ENCODE measurements at places on chromosomes 3 and 15.

- DNase-seq = no peak
Measured at GRCh38 chr3:54928046-54928770, at the start of gene LRTM1. LRTM1 (minus strand) TSS chr3:54928059; CDS start chr3:54927911, 148 bp downstream.

DNA sequence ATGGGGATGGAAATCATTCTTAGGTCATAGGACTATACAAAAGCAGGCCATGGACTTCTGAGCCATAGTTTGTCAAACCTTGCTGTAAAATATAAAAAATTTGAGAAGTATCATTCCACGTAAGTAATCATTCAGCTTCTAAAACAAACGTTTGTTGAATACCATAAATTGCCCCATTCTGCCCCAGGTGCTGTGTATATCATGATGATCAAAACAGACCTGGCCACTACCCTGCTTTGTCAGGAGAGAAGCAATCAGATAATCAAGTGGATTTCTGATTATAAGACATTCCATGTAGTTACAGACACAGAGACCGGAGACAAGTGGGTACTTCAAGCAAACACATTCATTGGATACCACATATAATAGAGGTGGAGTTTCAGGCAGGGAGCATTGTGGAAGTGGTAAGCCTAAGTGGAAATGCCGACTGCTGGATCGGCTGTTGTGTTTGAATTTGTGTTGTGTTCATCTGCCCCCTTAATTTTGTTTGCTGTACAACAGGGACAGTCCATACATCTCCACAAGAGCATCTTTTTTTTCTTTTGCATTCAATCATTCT lies 61.7 kb downstream of the TGFBR2 start:
- no peak for DNase-seq

- no peak for DNase-seq
Measured at GRCh38 chr3:123750209-123750608, 133.9 kb downstream of the MYLK start.

DNA sequence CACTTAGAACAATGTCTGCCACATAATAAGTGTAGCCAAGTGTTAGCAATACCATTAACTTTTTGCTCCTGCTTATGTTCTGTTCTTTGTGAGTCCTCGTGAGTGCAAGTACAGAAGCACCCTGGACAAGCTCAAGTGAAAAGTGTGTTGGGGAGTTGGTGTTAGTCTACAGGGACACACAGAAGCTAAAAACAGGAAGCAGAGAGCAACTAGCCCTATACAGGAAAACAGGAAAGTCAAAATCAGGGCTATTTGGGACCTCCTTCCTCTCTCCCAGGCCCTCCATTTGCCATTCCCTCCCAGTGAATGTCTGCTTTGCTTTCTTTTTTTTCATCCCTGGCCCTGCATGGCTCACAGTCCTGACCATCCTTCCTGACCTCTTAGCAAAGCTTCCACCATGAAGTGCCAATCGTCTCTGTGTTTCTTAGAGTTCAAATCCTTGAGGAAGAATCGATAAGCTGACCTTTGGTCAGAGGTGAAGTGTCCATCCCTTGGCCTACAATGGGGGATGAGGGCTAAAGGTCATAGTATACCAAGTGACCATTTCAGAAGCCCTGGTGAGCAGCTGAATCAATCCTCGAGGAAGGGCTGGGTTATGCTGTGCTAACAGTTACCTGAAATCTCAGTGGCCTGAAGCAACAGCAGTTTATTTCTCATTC lies 328.2 kb downstream of the SHQ1 start:
- DNase-seq = no peak

DNA sequence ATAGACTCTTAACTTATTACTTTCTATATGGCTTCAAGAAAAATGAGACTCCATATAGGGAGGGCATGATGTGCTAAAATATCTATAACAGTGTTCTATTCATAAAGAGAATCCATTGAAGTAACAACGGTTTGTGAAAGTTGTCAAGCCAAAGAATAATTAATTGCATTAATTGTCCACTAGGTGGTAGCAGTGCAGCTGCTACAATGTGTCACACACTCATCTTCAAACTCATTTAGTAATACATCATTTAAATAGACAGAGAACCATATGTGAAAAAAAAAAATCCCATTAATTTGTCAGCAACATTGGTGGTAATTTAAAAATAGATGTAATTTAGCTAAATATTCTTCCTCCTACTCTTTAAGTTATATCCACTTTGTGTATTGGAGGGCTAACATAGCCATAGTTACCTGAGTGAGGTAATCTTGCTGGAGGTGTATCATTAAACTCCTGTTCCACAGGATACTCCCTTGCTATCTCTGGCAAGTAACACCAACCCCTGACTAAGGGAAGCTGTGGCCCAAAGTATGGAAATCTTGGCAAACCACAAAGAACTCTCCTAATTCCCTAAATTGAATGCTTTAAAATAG lies 3.7 kb upstream of the CPA3 start:
- DNase-seq = no peak

- peak; percentile 45 for DNase-seq
Measured at GRCh38 chr15:64915518-64916227, 4.0 kb downstream of the ANKDD1A start.

Measured in upper lobe of right lung (tissue), 1 donor.